ENCODE measurements at places on chromosomes 5 and 9. TPM values are rescaled to one million over a fixed set of nuclear protein-coding genes. Genes with fewer than 3 reads are reported as not detected.

Gene SIL1
- 105 TPM for total RNA-seq

Gene SAXO1
- total RNA-seq: not detected

Gene MAMDC4
- total RNA-seq: 3.1 TPM

Gene SHISAL2B
- total RNA-seq: not detected

Gene PTGS1
- total RNA-seq: 11.4 TPM

Gene UBE2B
- 28.0 TPM for total RNA-seq

Gene FRRS1L
- total RNA-seq: 2.5 TPM

Gene EGR1
- 3.6 TPM for total RNA-seq

Gene GPX3
- total RNA-seq: 1.7 TPM

Gene OGN
- 0.33 TPM for total RNA-seq

Gene FAXDC2
- 4.5 TPM for total RNA-seq

Gene SHOC1
- total RNA-seq: not detected

Gene CCL21
- total RNA-seq: not detected

Gene RNF183
- 0.37 TPM for total RNA-seq

Gene HTR1A
- total RNA-seq: not detected

Gene GDA
- total RNA-seq: 0.11 TPM

Gene TMEM8B
- 4.1 TPM for total RNA-seq

Gene ORM2
- not detected for total RNA-seq

Gene TAF11L8
- not detected for total RNA-seq

Gene BARX1
- not detected for total RNA-seq

Gene OLFM1
- 4.0 TPM for total RNA-seq

Measured in uterine smooth muscle cell (primary cell).